ENCODE measurements at places on chromosomes 6 and 20.

DNA sequence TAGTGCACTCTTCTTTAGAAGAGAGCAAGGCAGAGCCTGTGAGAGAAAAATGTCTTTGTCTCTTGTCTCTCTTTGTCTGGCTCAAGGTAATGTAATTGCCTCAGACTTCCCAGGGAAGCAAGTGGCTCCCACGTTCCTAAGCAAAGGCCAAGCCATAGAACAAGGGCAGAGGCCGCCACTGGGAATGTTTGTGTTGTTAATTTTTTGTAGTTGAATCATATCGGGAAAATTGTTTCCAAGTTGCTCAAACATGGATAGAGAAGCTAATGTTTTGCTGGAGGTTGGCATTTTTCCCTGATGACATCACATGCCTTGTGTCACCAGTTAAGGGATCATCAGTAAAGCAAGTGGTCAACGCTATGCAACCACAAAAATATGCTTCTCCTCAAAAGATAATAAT is 211.5 kb upstream of the FOXA2 start:
- DNase-seq = peak; percentile 94

- DNase-seq = no peak
Measured at GRCh38 chr6:72810571-72811280, 188.9 kb downstream of the KCNQ5 start.

DNA sequence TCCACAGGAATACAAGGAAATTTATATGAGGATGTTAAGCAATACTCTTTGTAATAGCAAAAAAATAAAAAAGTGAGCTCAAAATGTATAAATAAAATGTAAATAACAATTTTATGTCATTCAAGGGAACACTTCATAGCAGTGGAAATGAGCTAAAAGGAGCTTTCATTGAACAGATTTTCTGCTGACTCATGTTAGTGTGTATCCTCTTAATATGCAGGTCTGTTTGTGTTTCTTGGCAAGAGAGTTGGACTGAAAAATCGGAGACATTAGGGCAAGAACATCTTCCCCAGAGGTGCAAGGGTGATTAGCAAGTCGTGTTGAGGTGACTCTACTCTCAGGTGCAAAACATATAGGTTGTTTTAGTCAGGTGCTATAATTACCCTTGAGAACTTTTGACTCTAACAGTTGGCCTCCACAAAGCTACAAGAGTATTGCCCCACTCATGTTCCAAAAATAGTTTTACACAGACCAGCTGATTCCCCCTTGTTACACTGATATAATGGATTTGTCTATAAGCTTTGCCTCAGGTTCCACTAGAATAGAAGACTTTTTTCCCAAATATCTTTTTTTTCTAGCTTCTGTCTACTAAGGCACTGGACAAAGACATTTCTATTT is 702.9 kb downstream of the TENT5A start:
- peak; percentile 17 for DNase-seq

- DNase-seq = no peak
Measured at GRCh38 chr20:22241609-22242008, 342.8 kb downstream of the FOXA2 start.

DNA sequence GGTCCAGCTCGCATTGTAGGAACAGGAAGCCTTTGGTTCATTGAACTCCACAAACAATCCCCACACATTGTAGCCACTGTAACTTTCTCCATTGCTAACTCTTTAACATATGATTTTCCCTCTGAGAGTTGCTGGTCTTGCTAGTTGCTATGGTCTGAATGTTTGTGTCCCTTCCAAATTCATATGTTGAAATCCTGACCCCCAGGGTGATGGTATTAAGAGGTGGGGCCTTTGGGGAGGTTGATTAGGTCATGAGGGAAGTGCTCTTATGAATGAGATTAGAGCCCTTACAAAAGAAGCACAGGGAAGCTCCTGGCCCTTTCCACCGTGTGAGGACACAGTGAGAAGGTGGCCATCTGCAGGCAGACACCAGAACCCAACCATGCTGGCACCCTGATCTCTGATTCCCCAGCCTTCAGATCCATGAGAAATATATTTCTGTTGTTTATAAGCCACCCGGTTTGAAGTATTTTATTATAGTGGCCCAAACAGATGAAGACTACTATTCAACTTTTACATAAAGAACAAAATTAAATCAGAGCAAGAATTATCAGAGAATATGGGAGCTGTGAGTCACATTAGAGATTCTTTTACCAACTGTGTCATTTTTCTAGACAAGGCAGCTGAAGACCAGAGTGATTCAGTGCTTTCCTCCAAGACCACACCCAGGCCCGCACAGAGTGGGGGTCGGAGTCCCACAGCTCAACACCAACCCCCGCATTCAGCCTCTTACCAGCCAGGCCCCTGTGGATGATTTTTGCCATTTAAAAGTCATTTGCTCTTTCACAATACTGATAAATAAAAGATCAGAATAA is 143.0 kb downstream of the SAMD5 start:
- DNase-seq = peak; percentile 71

GRCh38 chr6:94045099-94045829 is 625.9 kb upstream of the EPHA7 start:
- no peak for DNase-seq
